ENCODE measurements at places on chromosomes 6 and 20.

DNA sequence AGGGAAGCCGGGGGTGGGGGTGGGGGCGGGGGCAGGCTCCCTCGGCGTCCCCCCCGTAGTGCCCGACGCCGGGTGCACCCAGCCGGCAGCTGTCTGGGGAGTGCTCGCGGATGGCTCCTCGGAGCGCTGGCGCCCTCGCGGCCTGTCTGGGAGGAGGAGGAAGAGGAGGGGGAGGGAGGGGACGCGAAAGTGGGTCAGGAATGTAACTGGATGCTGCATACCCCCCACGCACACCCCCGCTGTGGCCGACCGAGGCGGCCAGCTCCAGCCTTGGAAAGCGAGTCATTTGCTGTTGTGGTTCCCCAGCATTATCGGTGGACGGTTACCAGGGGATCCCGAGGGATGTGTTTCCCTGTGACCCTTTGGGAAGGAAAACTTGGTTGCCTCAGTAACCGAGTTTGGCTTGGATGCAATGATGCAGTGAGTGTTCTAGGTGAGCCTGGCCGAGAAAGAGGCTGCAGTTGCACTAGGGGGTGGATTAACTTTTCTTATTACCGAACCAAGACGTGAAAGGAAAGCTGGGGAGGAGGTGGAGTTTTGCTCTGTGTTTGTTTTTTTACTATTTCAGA is 55.2 kb upstream of the RREB1 start:
- no peak for DNase-seq

GRCh38 chr20:62219992-62220665 is at the start of gene HRH3:
HRH3 (minus strand) TSS chr20:62220278; CDS start chr20:62219970, 308 bp downstream.
- no peak for DNase-seq

- DNase-seq = no peak
Measured at GRCh38 chr6:13495112-13495776, 7.8 kb upstream of the GFOD1 start.

DNA sequence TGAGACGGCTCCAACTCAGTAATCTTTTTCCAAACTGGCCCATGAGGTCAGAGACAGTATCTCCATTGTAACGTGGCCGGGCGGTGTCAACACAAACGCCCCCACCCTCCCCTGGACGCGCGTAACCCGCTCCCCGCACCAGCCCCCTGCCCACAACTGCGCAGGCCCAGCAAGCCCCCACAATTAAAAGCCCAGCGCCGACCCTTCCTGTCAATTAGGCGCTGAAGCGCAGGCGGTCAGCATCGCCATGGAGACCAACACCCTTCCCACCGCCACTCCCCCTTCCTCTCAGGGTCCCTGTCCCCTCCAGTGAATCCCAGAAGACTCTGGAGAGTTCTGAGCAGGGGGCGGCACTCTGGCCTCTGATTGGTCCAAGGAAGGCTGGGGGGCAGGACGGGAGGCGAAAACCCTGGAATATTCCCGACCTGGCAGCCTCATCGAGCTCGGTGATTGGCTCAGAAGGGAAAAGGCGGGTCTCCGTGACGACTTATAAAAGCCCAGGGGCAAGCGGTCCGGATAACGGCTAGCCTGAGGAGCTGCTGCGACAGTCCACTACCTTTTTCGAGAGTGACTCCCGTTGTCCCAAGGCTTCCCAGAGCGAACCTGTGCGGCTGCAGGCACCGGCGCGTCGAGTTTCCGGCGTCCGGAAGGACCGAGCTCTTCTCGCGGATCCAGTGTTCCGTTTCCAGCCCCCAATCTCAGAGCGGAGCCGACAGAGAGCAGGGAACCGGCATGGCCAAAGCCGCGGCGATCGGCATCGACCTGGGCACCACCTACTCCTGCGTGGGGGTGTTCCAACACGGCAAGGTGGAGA is at the start of the genes HSPA1A and HSPA1L:
Gene HSPA1A, plus strand, starts transcription at position 519 of the 814 bp plus-strand sequence. Its CDS starts 214 bp downstream, at position 733.
Gene HSPA1L, minus strand, starts transcription at position 259 of the 814 bp plus-strand sequence. CDS start 3,311 bp downstream, outside the sequence.
- peak; percentile 41 for DNase-seq

DNA sequence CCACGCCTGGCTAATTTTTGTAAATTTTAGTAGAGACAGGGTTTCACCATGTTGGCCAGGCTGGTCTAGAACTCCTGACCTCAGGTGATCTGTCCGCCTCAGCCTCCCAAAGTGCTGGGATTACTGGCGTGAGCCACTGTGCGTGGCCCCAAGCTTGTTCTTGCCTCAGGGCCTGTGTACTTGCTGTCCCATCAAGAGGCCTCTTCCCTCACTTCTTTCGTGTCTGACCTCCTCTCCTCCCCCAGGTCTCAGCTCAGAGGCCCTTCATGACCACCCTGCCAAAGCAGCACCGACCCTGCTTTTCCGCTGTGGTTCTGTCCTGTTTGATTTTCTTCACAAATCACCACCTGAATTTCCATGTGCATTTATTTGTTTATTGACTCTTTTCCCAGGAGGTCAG is 10.5 kb upstream of the UBE2V1 start:
- no peak for DNase-seq

- peak; percentile 8 for DNase-seq
Measured at GRCh38 chr6:153511896-153512496, 380.9 kb upstream of the RGS17 start.

DNA sequence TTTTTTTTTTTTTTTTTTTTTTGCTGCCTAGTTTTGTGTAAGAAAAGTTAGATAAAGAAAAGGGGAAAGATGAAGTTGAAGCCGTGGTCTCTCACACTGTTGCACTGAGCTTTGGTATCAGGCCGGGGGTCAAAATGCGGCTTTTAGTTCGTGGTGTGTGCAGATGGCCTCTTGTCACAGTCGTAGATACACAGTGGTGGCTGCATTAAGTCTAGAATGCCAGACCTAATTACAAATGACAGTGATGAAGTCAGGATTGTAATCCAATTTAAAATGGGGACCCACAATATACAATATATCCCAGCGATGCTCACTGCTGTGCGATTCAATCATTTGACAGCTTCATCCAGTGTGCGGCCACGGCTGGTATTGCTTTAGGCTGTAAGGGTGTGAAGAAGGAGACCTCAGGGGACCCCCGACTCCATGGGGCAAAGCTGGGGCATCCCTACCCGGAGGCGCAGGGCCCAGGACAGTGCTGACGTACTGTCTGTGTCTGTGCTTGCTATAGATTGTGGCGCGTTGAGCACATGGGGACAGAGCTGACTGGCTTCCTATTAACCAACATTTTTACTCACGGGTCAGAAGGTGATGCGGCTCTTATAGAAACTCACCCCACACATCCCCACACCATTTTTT is 210.0 kb upstream of the SOX4 start:
- DNase-seq = no peak

All from SIG-M5 (cell line).